ENCODE measurements at places on chromosomes 1 and 21.

GRCh38 chr1:61523893-61524605, 200.9 kb downstream of the TM2D1 start:
- no peak for DNase-seq

DNA sequence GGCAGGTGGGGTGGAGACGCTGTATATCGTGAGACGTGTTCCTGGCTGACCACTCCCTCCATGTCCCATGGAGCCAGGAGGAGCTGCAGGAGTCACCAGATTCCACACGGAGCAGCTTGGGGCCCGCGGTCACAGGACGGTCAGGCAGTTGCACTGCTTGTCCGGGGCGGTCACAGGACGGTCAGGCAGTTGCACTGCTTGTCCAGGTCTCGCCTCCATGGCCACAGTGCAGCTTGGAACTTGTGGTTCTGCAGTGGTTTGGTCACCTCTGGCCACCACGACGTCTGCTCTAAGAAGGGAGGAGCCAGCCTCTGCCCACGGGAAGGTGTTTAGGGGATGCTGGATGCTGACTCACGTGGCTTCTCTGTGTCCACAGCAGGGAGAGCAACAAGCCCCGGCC, 33.0 kb downstream of the SLX9 start:
- DNase-seq = peak; percentile 90

- no peak for DNase-seq
Observed at GRCh38 chr1:110250008-110250407, 39.9 kb downstream of the KCNC4 start.

- DNase-seq = no peak
Observed at GRCh38 chr1:178092878-178093493, 918 bp upstream of the RASAL2 start.

DNA sequence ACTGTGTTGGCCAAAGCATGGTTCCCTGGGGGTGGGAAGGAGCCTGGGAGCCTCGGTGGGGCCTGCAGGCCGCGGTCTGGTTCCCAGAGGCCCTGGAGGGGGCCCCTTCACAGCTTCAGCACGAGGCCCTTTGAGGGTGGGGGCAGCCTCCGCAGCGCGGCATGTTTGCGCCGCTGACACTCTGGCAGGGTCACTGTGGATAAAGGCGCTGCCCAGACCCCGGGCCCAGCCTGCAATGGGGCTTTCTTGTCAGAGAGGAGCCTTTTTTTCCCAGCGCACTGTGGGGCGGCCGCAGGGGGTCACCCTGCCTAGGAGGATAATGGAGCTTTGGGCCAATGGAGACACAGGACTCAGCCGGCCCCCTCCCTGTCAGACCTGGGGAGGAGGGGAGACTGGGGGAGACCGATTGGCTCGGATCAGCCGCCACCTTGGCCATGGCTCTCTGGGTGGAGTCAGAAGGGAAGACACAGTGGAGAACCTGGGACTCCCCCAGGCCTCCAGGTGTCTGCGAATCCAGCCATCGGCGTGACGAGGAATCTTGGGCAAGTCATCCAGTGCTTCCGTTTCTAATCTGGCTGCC, 26.0 kb downstream of the EPHB2 start:
- no peak for DNase-seq

DNA sequence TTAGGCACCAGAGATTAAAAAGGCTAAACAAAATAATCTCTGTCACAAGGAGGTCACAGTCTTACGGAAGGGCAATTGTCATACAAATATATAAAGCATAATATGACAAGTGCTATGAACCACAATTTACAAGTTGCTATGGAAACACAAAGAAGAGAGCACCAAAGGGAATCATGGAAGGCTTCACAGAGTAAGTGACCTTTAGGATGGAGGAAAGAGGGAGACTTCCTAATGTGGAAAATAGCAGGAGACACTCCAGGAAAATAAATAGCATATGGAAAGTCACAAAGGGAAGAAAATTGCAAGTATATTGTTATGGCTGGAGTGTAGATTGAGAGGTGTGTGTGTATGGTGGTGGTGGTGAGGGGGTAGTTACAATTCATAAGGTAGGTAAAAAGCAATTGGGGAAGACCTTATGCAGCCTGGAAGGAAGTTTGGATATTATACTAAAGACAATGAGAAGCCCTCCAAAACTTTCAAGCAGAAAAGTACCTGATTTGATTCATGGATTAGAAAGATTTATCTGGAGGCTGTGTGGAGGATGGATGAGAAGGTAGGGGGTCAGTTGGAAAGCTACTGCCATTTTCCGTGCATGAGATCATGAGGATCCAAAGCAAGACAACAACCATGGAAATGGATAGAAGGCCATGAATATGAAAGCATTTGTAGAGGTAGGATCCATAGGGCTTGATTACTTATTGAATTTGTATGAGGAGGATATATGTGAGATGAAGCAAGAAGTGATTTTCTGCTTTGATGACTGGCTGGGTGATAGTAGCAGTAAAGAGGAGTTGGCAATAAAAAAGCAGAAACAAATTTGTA, 61.7 kb downstream of the SAMSN1 start:
- no peak for DNase-seq

DNA sequence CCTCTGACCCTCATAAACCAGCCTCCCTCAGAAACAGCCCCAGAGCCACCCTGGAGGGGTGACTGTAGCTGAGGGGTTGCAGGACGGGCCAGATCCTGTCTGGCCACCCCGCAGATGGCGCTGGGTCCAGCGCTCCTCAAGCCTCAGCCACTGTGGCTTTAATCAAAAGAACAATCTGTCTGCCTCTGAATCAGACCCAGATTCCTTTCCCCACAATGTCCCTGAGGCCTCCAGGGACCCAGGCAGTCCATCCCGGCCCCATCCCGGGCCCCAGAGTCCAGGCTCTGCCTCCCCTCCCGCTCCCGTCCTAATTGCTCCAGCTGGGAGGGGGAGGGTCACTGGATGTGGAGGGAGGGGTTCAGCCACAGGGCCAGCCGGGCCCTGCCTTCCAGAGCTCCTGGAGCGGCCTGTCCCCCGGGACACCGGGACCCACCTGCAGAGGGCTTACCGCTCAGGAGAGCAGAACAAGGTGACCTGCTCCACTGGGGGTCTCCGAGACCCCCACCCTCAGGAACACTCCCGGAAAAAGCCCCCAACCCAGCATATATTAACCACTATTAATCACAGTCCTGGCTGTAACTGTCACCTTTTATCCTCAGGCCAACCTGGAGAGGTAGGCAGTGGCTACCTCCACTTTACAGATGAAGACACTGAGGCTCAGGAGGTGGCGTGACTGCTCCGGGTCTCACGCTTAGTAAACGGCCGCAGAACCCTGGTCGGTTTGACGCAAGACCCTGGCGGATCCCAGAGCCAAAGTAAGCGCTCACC, 836 bp upstream of the FBLIM1 start:
- no peak for DNase-seq

DNA sequence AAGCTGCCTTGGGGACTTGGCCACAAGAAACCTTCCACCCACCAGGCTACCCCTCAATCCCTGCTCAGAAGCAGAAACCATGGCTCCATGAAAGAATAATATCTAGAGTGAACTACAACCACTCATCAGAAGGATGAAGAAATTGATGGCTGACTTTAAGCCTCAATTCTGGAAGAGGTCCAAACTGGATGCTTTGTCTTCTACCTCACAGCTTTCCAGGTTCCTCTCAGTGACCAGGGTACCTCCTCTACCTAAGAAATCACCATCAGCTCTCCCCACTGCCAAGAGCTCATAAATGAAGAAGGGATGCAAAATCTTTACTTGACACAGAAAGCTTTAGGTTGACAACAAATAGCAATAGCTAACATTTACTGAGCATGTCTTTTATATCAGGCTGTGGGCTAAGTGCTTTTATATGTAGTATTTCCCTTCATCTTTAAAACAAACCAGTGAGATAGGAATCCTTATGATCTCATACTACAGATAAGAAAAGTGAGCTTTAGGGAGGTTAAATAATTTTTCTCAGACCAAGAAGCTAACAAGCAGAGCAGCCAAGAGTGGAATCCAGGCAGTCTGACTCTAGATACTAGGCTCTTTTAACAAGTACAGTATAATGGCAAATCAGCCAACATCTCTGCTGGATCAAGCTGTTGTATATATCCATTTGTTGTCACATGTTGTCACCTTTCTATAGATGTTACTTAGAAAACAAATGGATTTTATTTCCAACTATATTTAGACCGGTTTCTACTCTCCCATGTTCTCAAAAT, 243.0 kb upstream of the SGIP1 start:
- no peak for DNase-seq

DNA sequence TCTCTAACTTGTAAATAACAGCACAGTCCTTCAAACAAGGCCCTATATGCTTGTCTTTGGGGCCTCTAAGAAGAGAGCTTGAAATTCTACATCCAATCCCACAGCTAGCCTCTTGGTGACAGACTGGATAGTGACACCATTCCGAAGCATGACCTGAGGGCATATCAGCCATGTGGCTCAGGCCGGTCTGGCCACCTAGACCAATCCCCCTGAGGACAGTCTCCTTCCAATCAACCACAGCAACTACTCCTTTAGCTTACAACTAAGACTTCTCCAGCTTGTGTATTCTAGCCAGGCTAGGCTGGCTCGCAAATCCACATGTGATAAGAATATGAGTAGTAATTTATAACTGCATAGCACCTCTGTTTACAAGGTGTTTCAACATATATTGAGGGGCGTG, 14.0 kb downstream of the BCAR3 start:
- no peak for DNase-seq

- no peak for DNase-seq
Observed at GRCh38 chr21:36156815-36157670, at the start of gene DOP1B. TSS of gene DOP1B (plus strand) at chr21:36156824. CDS start at chr21:36164734, 7,910 bp downstream.

DNA sequence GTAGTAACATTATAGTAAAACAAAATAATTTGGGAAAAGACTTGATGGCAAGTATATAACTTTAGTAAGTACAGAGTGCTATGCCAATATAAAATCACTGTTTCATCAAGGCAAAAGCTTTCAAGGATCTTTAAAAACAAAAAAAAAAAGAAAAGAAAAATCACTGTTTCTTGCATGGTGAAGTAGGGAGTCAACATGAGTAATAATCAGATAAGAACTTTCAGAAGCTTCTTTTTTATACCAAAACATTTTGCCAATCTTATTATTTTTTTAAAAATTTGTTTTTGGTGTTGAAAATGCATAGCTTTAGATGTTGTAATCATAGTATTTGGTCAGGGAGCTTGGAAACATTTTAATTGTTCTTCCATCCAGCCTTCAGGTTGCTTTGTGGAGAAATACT, 37.2 kb downstream of the CAMSAP2 start:
- DNase-seq = no peak

DNA sequence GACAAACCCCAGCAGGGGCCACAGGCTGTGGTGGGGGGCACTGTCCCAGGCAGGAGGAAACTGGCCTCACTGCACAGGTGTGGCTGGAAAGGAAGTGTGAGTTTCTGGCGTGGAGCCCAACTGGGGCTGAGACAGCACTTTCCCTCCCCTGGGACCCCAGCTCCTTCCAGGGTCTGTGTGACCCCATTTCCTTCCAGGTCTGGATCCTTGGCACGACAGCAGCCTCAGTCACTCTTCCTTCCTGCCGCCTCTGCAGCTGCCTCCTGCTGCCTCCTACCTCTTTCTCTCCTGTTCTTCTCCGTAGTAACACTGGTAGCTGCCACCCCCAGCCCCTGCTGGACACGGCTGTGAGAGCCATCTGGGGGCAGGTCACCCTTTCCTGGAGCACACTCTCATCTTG, 88.0 kb downstream of the SIK1 start:
- no peak for DNase-seq

DNA sequence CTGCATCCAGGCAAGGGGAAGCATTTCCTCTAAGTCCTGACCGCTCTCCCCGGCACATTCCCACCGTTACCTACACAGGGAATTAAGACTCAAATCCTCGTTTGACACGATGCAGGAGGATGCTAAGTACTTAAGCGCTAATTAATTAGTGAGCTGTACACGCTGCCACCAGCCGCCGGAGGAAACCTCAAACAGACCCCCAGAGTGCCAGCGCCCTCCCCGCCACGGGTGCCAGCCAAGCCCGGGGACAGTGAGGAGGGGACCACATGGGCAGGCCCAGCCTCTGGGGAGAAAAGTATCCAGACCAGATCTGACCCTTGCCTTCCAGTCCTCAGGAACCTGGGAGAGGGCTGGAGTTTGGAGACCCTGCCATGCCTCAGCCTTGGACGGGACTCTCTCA, 17.4 kb upstream of the CASZ1 start:
- no peak for DNase-seq

- no peak for DNase-seq
Observed at GRCh38 chr1:116586741-116587143, 15.9 kb upstream of the CD58 start.

- no peak for DNase-seq
Observed at GRCh38 chr1:119005724-119006405, 17.7 kb upstream of the TBX15 start.

DNA sequence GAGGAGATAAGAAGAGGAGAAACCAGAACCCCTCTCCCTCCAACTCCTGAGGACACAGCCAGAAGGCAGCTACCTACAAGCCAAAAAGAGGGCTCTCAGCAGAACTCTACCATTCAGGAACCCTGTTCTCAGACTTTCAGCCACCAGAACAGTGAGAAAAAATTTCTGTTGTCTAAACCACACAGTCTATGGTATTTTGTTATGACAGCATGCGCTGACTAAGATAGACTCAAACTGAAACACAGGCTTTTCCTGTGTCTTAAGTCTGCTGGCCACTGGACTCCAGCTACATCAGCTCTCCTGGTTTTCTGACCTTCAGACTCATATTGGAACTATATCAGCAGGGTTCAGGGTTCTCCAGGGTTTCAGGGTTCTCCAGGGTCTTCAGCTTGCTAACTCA, 126.5 kb upstream of the TNFSF4 start:
- no peak for DNase-seq

DNA sequence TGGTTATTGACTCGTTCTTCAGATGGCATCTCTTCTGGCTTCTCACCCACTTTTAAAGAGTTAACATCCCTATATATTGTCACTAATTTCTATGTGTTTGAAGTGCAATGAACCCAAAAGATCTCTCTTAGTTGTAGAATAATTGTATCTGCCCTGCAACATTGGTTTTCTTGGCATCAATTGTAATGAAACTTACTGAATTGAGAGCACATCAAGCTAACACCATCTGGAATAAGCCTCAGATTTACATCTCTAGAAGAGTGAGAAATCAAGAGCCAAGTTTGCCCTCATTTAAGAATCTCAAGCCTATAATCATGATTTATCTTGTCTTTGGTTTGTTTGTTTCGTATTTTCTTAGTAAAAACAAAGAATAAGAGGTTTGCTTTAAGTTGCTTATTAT, 372.6 kb upstream of the LRRC7 start:
- DNase-seq = no peak
